ENCODE measurements at places on chromosomes 13 and 19.

- no peak for DNase-seq
These were observed 173.6 kb downstream of the NDFIP2 start for GRCh38 chr13:79654520-79654919.

GRCh38 chr19:49718511-49718910 is 27.6 kb downstream of the CPT1C start:
- no peak for DNase-seq

- DNase-seq = no peak
These were observed 14.7 kb upstream of the DHDH start for GRCh38 chr19:48918801-48919247.

- DNase-seq = no peak
These were observed 19.4 kb downstream of the NOTCH3 start for GRCh38 chr19:15181394-15181793.

- DNase-seq = no peak
These were observed 12.9 kb downstream of the SPC24 start for GRCh38 chr19:11142528-11143171.

DNA sequence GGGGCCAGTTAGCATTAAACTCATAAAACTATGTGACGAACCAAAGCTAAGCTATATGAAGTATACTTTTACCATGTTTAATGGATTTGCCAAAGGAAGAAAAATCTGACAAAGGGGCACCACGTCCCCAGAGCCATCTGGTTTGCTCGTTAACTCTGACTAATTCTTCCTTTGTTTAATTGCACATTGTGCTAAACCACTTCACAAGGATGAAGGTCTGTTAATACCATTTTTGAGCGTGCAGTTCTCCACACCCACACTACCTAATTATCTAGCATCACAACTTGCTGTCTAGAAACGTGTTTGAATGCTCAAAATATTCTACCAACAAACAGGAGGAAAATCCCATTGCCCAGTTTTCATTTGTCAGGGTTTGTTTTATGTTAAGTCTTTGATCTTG is 74.8 kb downstream of the COL4A1 start:
- DNase-seq = no peak

GRCh38 chr13:73262862-73263627 is 204.2 kb downstream of the KLF5 start:
- no peak for DNase-seq

DNA sequence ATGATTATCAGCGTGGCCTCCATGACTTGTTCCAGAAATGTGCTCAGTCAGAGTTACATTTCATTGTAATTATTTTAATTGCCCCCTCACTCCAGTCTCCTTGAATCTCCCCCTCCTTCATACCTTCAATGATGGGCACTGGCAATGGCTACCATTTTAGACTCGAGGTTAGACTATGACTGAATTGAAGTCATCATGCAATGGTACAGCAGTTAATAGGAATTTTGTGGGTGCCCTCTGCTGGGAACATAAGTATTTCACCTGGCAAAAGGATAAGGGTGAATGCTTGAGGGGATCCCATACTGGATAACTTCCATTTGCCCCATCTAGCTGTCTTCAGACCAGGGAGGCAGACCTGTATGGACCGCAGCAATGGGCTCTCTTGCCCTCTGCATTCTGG is 32.2 kb upstream of the USP12 start:
- no peak for DNase-seq

GRCh38 chr19:979318-979741 is 4.8 kb upstream of the WDR18 start:
- no peak for DNase-seq

DNA sequence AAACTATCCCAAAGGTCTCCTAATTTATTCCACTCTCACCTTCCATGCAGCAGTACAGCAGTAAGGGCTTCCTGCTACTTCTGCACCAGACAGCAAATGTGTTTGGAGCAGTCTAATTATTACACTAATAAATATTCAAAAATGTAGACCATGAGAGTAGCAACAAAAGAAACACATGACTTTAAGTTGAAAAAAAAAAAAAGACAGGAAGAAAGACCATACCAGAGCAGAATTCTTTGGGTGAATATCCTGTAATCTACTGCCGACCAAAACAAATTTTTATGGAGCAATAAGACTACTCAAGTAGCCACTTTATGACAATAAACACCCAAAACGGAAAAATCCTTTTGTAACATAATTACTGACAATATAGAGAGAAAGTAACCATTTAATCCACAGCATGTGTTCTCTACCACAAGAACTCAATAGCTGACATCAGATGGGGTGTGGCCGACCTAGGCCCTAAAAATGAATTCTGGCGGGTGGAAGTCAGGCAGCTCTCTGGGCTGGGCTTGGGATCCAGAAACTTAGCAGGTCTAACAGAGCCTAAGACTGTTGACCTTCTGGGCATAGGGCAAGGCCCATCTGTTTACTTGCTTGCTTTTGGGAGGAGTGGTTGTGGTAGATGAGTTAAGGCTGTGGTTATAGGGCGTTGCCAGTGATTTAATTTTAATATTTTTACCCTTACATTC is 4.6 kb downstream of the KLF12 start:
- DNase-seq = no peak

- DNase-seq = no peak
These were observed 96.6 kb downstream of the UBL3 start for GRCh38 chr13:29753618-29754472.

GRCh38 chr19:3669082-3669946 is 31.0 kb downstream of the PIP5K1C start:
- no peak for DNase-seq

DNA sequence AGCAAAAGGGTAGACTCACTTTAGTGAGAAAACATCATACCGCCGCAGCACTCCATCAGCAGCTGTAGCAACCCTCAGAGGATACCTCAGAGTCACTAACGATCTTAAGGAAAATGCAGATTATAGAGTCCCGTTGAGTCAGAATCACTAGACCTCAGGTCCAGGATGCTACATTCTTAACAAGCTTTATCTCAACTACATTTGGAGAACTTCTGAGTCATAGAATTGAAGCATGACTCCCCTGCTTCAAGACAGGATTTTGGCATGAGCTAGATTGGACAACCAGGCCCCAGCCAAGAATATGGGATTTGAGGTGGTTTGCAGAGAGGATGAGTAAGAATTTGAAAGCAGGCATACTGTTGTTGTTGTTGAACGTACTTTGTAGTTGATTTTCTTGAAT is 118.9 kb upstream of the UBL3 start:
- no peak for DNase-seq

DNA sequence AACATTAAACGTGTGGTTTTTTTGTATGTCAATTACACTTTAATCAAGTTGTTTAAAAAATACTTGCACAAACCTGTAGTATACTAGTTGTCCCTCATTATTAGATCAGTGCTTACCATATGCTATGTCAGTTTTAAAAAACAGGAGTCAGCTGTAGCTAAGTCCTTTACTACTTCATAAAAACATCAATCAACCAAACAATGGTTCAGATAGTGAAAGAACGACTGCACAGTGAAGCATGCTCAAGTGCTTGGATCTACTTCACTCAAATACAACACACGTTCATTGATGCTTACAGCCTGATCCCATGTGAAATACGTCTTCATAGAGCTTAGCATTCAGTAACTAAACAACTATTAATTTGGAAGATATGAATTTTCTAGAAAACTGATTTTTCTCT is 225.0 kb downstream of the FGF14 start:
- DNase-seq = no peak

DNA sequence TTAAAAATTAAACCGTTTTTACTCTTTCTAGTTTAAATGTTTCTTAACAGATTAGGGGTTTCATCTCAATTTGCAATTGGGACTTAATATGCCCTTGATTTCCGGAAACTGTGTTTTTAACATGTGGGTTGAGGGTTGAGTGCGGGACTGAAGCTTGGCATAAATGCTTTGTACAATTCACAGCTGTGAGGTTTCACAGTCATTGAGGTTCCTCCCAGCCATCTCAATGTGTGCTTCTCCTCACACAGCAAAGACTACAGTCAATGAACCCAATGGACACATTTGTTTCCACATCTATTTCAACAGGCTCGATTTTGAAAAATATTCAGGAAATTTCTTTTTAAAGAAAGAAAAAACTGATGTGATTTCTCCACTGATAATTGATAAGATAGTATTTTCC is 328.6 kb downstream of the TBC1D4 start:
- DNase-seq = no peak

DNA sequence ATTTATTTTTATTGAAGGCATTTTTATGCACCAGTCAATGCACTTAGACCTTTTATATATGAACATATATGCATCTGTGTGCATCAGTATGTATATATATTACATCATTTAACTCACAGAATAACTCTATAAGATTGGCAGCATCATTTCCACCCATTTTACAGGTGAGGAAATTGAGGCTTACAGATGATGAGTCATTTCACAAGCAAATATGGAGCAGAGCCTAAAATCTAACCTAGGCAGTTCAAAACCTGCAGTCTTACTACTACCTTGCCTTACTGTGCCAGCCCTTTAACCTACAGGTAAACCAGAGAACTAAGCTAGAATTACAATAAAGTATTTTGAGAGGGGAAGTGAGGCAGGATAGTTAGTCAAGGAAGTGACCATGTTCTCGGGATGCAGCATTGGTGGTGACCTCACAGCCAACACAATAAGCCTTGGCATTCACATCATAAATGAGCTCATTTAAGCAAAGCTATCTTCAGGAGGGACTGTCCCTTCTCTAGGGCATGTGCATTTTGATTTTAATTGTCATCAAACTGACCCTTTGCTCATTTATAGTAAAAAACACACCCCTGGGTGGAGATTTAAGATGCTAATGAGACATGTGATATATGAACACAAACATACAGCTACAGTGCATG is 274.3 kb downstream of the DCLK1 start:
- no peak for DNase-seq

DNA sequence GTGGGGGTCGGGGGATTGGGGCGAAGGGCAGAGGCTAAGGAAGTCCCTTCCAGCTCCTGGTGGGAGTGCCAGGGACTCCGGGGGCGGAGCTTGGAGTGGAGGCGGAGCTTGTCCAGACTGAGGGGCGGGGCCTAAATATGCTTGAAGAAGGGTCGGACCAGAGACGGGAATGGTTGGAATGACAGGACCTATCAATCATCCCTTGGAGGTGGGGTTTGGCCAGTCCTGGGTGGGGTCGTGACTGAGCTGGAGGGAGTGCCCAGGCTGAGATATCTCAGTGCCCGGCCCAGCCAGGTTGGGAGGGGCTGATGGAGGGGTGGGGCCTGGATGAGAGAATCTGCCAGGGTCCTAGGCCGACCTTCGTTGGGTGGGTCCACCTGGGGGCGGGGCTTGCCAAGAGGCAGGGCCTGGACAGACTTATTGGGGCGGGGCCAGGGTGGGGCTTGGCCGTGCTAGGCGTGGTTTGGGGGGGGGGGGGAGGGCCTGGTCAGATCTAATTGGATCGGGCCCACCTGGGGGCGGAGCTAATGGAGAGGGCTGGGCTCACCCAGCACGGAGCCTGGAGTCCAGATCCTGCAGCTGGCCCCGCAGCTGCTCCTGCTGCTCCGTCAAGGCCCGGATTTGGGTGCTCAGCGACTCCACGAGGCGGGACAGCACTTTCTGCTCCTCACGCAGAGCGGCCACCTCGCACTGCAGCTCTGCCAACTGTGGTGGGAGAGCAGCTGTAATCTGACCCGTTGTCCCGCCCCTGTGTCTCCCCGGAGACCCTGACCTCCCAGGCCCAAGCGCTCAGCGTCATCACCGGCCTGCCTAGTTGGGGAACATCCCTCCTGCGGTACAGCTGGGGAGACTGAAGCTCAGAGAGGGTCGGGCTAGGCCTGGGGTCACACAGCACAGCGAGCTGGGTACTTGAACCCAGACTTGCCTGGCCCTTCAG is 2.6 kb upstream of the WIZ start:
- DNase-seq = no peak

- no peak for DNase-seq
These were observed 1147.1 kb upstream of the SPRY2 start for GRCh38 chr13:81488021-81488420.

GRCh38 chr13:23608701-23609413 is 38.6 kb downstream of the TNFRSF19 start:
- DNase-seq = no peak

GRCh38 chr13:48009284-48009683 is 8.2 kb upstream of the SUCLA2 start:
- no peak for DNase-seq

- DNase-seq = no peak
These were observed 50.0 kb upstream of the CALM3 start for GRCh38 chr19:46551164-46551563.

- DNase-seq = no peak
These were observed 2.8 kb downstream of the PRMT1 start for GRCh38 chr19:49679771-49680413.

- no peak for DNase-seq
These were observed 83.6 kb downstream of the KDM4B start for GRCh38 chr19:5052515-5052914.

GRCh38 chr19:48632692-48633147 is 4.5 kb downstream of the DBP start:
- no peak for DNase-seq

DNA sequence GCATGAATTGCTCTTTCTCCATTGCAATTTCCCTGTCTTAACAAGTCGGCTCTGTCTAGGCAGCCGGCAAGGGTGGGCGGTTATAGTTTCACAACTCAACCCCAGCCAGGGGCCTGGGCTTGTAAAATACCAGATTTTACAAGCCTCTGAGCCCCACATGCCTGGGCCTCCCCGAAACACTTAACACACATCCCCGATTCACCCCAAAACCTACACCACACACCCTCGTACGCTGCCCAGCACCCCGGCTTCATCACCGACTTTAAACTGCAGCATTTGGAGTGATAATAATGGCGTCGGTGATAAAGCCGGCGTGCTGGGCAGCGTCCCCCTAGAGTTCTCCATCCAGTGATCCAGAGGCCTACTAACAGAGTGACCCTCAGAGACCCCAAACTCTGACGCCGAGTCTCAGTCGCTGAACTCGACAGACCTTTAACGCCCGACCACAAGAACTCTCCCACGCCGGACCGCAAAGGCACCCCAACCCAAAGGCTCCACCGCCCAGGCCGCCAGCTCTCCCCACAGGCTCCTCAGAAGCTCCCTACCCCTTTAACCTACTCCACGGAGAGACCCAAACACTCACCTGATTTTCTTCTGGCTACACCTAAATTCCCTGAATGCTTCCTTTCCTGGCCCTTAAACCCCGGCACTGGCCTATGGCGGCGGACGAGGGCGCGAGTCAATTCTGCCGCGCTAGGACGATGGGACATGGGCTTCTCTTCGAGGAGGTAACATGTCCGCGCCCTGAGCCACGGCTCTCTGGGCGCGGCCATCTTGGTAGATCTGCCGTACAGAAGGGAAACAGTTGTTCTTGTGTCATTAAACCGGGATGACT is at the start of gene ZNF649:
Gene ZNF649, minus strand, starts transcription at position 687 of the 835 bp plus-strand sequence. CDS start 4,910 bp downstream, outside the sequence.
- peak; percentile 73 for DNase-seq

DNA sequence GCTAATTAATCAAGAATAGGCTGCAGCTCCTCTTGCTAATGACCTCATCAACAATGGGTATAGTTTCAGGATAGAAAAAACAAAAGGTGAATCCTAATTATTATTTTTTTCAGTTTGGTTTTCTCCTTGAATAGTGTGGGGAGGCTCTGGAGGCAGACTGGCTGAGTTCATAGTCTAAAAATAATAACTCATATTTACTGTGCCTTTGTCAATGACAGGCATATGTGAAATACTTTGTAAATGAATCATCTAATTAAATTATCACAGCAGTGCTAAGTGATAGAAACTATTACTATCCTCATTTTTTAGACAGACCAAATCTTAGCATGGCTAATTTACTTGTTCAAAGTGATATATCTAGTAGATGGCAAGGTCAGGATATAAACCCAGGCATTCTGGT is 1261.0 kb upstream of the SLC10A2 start:
- no peak for DNase-seq

GRCh38 chr13:79869326-79869725 is 388.4 kb downstream of the NDFIP2 start:
- no peak for DNase-seq

Measured in activated T-cell treated with anti-CD3 and anti-CD28 coated beads, Interleukin-2, amount 50 U/mL, for 4 hours (primary cell).